ENCODE measurements at places on chromosomes 7 and 10.

- peak; percentile 90 for DNase-seq
Observed at GRCh38 chr10:72309290-72310240, 35.8 kb downstream of the DDIT4 start.

DNA sequence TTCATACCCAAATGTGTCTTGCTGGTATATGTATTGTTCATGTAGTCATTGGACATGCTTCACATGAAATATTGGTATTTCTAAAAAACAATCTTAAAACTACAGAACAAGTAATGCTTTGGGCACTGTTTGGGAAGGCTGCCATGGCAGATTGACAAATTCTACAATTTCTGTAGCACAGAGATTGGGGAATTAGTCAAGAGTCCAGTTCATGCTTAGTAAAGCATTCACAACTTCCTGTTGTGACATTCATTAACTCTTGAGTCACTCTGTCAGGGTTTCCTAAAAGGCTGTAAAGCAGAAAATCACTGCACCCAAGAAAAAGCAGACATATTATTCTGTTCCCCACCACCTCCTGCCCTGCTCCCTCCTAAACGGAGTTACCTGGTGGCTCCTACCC lies 398.9 kb downstream of the PHTF2 start:
- no peak for DNase-seq

DNA sequence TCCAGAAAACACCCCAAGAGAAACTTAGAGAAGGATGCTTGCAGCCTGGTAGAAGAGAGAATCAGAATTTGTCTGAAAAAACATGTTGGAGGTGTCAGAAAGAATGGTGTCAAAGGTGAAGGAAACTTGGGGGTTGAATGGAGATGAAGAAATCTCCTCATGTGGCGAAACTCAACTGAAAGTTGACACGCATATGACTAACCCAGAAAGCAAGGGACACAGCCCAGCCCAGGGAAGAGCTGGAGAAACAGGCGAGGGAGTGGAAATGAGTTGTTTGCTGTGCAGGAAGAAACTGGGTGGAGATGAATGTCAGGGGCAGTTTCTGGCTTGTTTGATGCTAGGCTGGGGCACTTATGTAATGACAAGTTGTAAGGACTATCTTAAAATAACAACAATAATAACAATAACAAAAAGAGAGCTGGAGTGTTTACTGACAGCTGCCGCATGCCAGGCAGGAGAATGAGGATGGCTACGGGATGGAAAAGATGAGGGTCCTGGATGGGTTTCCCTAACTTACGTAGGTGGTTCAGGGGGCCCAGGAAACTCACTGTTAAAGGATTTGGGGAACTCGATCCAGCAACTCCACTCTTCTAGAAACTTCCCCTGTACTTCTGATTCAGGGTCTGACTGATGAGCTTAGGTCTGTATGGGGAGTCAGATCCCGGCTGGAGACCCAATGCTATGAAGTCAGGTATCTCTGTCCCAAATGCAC lies 57.4 kb downstream of the MAP3K8 start:
- DNase-seq, result peak; percentile 50

GRCh38 chr7:116180302-116180701 lies 30.0 kb upstream of the TES start:
- peak; percentile 83 for DNase-seq

DNA sequence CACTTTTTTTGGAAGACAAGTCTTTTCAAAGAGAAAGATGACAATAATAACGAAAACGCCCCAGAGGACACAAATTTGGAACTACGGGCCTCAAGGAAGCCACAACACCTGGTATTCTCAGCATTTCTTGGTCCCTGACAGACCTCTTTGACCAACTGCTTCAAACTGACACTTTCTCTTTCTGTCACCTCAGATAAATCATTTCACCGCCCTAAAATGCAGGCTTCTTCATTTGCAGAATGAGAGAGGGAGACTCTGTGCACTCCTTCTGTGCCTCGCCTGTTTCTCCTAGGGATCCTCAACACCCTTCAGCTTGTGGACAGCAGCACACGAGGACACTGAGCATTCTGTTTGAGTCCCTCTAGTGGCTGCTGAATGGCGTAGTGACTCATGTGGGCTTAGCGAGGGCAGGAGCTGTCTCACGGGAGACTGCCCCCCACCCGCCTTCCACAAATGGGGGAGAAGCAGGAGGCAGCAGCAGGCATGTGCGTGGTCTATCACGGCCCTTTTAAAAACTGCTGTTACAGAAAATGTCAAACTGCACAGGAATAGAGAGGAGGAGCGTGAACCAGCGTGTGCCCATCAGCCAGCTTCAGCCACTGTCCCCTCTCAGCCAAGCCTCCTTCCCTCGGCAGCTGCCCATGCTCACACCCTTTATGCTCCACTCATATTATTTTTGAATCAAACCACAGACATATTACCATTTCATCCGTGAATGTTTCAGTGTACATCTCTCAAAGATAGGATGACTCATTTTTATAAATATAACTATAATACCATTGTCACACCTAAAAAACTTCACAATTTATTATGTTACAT lies 41.4 kb downstream of the GSDME start:
- peak; percentile 70 for DNase-seq

- peak; percentile 9 for DNase-seq
Observed at GRCh38 chr7:89607792-89608191, 546.5 kb upstream of the STEAP1 start.

DNA sequence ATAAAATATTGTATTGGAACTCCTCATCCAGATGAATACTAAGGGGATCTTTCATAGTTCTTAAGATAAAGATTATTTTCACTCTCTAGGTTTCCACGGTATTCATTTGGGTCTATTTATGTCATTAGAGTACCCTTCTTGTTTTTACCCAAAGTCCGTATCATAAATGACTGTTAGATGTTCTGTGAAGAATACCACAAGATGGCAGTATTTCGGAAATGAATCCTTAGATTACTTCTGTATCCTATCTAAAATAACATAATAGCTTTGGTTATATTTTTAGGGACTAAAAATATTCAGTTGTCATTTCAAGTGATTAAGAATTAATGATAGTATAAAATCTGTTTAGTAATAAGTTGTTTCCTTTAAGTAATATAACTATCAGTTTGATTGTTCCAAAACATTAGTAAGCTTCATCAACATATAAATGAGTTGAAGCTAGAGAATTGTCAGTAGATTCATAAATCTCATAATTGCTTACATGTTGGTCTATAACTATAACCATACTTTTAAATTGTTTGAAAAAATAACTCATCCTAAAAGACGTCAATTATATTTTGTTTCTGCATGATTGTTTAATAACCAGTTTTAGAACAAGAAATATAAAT lies 337.5 kb upstream of the KCND2 start:
- peak; percentile 66 for DNase-seq

DNA sequence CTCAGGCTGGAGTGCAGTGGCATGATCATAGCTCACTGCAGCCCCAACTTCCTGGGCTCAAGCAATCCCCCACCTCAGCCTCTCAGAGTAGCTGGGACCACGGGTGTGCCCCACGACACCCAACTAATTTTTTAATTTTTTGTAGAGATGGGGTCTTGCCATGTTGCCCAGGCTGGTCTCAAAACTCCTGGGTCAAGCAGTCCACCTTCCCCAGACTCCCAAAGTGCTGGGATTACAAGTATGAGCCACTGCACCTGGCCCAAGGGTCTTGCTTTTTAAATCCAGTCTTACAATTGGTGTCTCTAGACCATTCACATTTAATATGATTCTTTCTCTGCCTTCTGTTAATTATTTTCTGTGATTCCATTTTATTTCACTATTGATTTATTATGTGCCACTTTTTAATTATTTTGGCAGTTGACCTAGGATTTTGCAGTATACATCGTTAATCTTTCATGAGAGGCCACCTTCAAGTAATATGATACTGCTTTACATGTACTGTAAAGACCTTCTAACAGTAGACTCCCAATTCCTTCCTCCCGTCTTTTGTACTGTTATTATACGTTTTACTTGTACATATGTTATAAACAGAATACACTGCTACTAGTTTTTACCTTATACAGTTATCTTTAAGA lies 18.7 kb downstream of the MMP21 start:
- DNase-seq, result no peak

- no peak for DNase-seq
Observed at GRCh38 chr7:142752376-142753225, 3.3 kb downstream of the PRSS1 start.

- DNase-seq, result no peak
Observed at GRCh38 chr7:66666313-66666952, 37.8 kb downstream of the KCTD7 start.

DNA sequence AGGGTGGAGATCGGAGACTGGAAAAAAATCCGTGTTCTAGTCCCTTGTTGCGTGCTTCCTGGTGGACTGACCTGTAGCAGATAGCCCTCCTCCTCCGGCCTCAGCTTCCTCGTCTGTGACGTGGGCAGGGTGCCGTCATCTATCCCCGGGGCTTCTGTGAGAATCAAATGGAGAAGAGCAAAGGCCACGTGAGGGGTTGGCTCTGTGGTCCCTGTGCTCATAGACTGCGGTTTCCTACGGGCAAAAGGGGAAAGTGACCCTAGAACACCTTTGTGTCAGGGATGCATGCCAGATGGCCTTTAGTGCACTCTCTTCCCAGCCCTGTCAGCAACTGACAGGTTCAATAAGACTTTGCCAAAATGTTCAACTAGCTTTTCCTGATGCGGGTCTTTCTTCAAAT lies 33.7 kb downstream of the GRK5 start:
- no peak for DNase-seq

- no peak for DNase-seq
Observed at GRCh38 chr7:102918845-102919244, 6.0 kb downstream of the LRRC17 start.

- peak; percentile 41 for DNase-seq
Observed at GRCh38 chr10:74871595-74872382, 45.4 kb downstream of the KAT6B start.

DNA sequence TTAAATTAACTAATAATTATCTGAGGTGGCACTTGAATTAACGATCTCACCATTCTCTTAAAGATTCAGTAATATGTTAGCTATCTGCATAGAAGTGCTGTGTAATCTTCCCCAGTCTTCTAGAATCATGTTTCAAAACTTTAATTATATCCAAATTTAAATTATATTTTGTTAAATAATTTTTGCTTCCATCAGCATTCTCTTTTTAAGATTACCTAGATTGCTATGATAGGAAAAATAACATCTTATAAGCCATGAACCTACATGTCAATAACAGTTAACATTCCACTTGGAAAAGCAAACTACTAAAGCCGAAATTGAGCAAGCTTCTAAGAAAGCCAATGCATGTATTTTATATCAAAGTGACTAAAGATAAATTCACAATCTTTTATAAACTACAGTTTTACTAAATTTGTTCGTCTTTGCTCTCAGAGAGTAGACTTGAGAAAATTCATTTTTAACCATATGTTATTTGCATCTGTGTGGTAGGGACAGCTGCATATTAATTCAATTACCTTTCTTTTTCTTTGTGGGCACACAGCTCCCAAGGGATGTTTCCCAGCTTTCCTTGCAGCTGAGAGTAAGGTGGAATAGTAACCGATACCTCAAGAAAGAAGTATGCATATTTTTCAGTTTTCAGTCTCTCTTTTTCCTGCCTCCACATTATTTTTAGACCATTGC lies 105.4 kb upstream of the ABCB5 start:
- DNase-seq, result no peak

GRCh38 chr7:112202816-112203215 lies 3.4 kb downstream of the DOCK4 start:
- DNase-seq, result peak; percentile 47

GRCh38 chr7:94250124-94250523 lies 144.6 kb upstream of the COL1A2 start:
- no peak for DNase-seq

DNA sequence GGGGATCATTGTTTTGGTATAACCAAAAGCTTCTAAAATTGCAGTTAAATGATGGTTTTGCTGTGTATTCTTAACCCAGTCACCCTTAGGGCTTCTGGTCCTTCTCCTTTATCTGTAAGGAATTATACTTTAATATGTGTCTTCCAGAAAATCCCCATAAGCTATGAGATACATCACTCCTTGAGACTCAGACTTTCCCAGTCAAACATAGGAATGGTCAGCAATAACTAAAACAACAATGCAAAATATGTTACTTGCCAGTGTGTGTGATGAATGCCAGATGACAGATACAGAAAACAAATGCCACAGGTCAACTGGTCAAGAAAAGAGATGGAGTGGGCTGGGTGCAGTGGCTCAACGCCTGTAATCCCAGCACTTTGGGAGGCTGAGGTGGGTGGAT lies 10.1 kb downstream of the ADD3 start:
- no peak for DNase-seq

DNA sequence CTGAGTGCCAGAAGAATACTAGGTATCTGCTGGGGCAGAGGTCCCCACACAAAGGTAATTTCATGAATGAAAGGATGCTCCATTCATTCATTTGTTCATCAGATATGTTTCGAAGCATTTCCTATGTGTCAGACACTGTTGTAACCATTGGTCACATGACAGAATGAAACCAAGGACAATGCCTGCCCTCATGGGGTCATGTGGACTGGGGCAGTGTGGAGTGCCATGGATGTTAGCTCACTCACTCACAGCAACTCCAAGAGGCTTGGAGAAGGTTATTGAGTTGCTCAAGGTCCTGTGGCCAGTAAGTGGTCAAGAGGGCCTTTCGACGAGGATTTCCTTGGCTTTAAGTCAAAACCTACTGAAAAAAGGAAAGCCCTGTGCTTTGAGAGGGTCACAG lies 223.5 kb downstream of the ARHGAP12 start:
- no peak for DNase-seq

DNA sequence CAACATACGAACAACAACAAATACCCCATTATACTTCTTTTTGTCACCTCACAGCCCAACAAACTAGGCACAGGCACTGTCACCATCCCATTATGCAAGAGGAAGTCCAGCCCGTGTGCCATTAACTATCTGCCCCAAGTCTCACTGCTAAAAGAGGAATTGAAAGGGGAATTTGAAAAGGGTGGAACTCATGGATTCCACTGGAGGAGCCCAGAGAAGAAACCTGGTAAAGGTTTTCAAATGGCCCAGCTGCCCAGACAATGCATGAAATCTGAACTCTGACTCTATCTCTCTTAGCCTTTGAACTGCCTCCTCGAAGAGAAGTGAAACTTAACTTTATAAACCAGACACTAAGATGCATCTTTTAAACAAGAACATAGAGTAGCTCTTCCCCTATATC lies 130.0 kb downstream of the PLXNA4 start:
- DNase-seq, result no peak

GRCh38 chr10:131678171-131678570 lies 222.6 kb upstream of the PPP2R2D start:
- DNase-seq, result no peak

- no peak for DNase-seq
Observed at GRCh38 chr7:30848121-30848855, 63.4 kb upstream of the AQP1 start.

GRCh38 chr7:53119514-53119941 lies 84.1 kb downstream of the POM121L12 start:
- DNase-seq, result no peak

DNA sequence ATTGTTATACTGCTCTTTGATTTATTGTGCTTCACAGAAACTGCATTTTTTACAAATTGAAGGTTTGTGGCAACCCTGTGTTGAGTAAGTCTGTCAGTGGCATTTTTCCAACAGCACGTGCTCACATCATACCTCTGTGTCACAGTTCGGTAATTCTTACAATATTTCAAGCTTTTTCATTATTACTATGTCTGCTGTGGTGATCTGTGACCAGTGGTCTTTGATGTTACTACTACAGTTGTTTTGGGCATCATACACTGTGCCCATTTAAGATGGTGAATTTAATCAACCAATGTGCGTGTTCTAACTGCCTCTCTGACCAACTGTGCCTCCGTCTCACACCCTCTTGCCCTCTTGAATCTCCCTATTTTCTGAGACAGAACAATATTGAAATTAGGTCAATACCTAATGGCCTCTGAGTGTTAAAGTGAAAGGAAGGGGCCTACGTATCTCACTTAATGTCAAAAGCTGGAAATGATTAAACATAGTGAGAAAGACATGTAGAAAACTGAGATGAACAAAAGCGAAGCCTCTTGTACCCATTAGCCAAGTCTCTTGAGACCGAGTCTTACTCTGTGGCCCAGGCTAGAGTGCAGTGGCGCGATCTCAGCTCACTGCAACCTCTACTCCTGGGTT lies 20.2 kb upstream of the ASL start:
- DNase-seq, result no peak
